K562 (cell line): ENCODE measurements at places on chromosomes 3 and 15.

DNA sequence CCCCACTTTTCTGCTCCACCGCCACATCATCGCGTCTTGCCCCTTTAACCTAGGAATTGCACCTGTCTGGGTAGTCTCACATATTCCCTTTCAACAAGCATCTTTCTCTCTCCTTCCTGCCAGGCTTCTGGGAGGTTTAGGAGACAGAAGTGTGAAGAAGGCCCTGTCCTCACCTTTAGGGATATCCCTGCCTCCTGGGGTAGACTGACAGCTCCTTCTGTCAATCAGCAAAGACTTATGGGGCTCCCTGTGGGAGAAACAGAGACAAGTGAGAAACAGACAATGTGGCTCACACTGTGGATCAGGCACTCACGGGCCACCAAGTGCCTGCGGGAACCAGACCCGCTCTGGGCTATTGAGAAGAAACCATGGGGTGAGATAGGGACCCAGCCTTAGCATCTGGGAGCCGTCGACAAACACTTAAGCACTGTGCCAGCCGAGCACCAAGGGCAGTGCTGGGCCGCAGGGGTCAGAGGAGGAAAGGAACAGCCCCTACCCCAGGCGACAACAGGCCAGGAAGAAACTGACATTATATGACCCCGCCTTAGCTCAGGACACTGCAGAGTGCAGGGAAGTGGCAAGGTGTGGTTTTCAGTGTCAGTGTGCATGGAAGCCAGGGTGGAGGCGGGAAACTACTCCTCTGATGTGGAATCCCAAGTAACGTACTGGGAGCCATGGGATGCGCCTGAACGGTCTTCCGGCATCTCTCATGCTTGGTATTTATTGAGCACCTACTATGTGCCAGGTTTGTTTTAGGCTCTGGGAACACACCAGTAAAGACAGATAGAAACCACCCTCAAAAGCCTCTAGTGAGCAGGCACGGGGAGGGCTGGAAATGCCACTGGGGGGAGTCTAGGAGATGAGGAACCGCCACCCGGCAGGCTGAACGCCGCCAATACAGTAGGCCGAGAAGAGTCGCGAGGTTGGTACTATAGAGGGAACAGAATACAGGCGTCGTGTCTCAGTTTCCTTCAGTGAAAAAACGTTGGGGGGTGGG, 1.8 kb downstream of the EFCC1 start:
- no peak for DNase-seq

DNA sequence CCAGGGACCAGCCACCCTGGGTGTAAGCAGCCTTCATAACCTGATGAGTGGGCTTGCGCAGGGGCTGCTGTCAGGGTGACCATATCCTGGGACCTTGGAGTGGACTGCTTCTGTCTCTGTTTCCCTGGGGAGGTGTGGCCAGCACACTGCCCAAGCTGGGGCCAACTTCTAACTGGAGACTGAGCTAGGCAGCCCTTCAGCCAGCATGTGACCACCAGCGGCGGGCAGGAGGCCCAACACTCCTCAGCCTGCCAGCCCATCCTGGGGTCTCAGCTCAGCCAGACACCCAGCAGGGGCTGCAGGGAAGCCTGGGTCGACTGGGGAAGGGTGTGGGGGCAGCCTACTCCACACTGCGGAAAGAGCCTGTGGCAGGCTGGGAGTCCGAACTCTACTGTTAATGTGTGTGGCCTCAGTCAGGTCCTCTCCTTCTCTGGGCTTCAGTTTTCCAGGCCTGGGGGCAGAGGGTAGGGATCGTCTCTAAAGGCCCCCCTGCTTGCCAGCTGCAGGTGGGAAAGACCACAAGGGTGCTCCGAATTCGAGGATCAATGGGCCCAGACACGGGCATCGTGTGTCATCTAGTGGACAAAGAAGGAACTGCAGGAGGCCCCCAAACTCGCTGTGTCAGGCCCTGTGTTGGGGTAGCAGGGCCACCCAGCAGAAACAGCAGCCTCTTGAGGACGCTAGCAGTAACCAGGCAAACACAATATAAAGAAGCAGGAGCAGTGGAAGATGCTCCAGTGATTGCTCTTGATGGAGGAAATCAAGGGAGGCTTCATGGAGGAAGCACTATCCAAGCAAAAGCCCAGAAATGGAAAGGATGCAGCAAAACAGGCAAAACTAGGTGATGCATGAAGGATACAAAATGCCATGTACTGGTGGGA, 2.0 kb upstream of the SEMA3G start:
- DNase-seq, result peak; percentile 75

DNA sequence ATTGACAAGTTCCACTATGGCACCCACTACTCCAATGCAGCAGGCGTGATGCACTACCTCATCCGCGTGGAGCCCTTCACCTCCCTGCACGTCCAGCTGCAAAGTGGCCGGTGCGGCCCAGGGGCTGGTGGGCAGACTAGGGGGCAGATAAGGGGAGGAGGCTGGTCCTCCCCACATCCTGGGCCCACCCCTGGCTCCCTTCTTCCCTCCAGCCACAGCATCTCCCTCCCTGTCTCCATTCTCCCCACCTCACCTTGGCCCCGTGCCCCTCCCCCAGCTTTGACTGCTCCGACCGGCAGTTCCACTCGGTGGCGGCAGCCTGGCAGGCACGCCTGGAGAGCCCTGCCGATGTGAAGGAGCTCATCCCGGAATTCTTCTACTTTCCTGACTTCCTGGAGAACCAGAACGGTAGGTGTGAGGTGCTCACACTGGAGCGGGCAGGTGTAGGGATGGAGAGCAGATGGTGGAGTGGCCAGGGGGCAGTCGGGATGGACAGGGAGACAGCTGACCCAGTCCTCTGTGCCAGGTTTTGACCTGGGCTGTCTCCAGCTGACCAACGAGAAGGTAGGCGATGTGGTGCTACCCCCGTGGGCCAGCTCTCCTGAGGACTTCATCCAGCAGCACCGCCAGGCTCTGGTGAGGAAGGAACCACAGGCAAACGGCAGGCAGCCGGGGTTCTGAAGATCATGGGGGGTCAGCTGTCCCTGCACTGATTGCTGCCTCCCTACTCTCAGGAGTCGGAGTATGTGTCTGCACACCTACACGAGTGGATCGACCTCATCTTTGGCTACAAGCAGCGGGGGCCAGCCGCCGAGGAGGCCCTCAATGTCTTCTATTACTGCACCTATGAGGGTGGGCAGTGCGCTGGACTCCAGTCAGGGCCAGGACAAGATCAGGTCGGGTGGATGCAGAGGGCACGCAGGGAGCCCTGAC, 26.0 kb downstream of the NBEAL2 start:
- DNase-seq, result no peak

GRCh38 chr15:51274956-51275355, 63.4 kb downstream of the CYP19A1 start:
- no peak for DNase-seq

DNA sequence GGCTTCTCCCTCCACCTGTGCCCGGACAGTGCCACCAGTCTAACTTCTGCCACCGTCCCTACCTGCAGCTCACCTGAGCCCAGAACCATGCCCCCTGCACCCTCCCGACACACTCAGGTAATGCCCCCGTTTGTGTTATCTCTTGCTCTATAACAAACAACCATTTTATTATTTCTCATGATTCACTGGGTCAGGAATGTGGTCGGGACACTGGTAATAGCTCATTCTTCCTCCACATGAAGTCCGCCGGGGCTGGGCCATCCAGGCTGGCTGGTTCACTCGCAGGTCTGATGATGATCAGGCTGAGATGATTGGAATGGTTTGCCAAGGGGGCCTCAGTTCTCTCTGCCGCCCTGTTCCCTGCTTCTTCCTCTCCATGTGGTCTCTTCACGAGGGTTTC, 20.3 kb upstream of the NR2E3 start:
- DNase-seq, result no peak

- no peak for DNase-seq
Observed at GRCh38 chr3:56268616-56269383, 199.5 kb downstream of the ERC2 start.
